Kidney (tissue), 22 donors: ENCODE measurements at places on chromosomes 7 and 10. TPM values are rescaled to one million over a fixed set of nuclear protein-coding genes. Genes with fewer than 3 reads are reported as not detected.

The SUGCT gene
- polyA plus RNA-seq: 45.1 TPM

The CUBN gene
- 31.6 TPM for polyA plus RNA-seq

The ZDHHC4 gene
- polyA plus RNA-seq: 84.1 TPM

The LBX1 gene
- not detected for polyA plus RNA-seq

The SUN3 gene
- polyA plus RNA-seq: not detected

The TMEM120A gene
- polyA plus RNA-seq: 141 TPM

The IFIT1B gene
- not detected for polyA plus RNA-seq

The SERPINE1 gene
- polyA plus RNA-seq: 3.5 TPM

The KIAA1549 gene
- 1.8 TPM for polyA plus RNA-seq

The SPACDR gene
- not detected for polyA plus RNA-seq

The CCL26 gene
- polyA plus RNA-seq: not detected

The SORCS1 gene
- polyA plus RNA-seq: 2.4 TPM

The OR9A2 gene
- not detected for polyA plus RNA-seq

The OR2A1 gene
- polyA plus RNA-seq: not detected

The GPR26 gene
- polyA plus RNA-seq: not detected

The PDE6C gene
- polyA plus RNA-seq: not detected

The NME8 gene
- 1.2 TPM for polyA plus RNA-seq

The NUPR2 gene
- 39.6 TPM for polyA plus RNA-seq

The TEX47 gene
- not detected for polyA plus RNA-seq

The LRRC18 gene
- polyA plus RNA-seq: not detected

The PDE1C gene
- polyA plus RNA-seq: 3.3 TPM

The ZNF365 gene
- 0.54 TPM for polyA plus RNA-seq

The GGCT gene
- polyA plus RNA-seq: 70.1 TPM

The KLF14 gene
- polyA plus RNA-seq: 0.13 TPM

The CEP55 gene
- polyA plus RNA-seq: 0.39 TPM

The TDRD1 gene
- polyA plus RNA-seq: not detected

The RPS24 gene
- 3,199 TPM for polyA plus RNA-seq

The ANKRD61 gene
- not detected for polyA plus RNA-seq

The KEL gene
- 0.39 TPM for polyA plus RNA-seq

The GIMAP8 gene
- polyA plus RNA-seq: 10.2 TPM

The HOXA10 gene
- polyA plus RNA-seq: 17.9 TPM

The MBLAC1 gene
- 3.7 TPM for polyA plus RNA-seq

The CHAT gene
- not detected for polyA plus RNA-seq

The INHBA gene
- polyA plus RNA-seq: 0.49 TPM

The NUDT13 gene
- 3.7 TPM for polyA plus RNA-seq

The PPP1R17 gene
- polyA plus RNA-seq: not detected

The SHLD2 gene
- polyA plus RNA-seq: 25.9 TPM

The ZMIZ2 gene
- 30.5 TPM for polyA plus RNA-seq

The TLL2 gene
- 0.39 TPM for polyA plus RNA-seq

The PRSS37 gene
- not detected for polyA plus RNA-seq

The MNX1 gene
- not detected for polyA plus RNA-seq

The TWIST1 gene
- polyA plus RNA-seq: 1.7 TPM

The ASZ1 gene
- polyA plus RNA-seq: not detected

The NRP1 gene
- 40.5 TPM for polyA plus RNA-seq

The CLRN3 gene
- polyA plus RNA-seq: 42.1 TPM

The ANLN gene
- polyA plus RNA-seq: 0.17 TPM

The RAPGEF5 gene
- 3.9 TPM for polyA plus RNA-seq

The TMEM273 gene
- polyA plus RNA-seq: 3.2 TPM
